GM12891 (cell line): ENCODE measurements at places on chromosomes 3 and 15.

- no peak for DNase-seq
Observed at GRCh38 chr15:66387163-66388042, 691 bp downstream of the MAP2K1 start.

- DNase-seq = no peak
Observed at GRCh38 chr15:70833861-70834765, 19.8 kb downstream of the LARP6 start.

DNA sequence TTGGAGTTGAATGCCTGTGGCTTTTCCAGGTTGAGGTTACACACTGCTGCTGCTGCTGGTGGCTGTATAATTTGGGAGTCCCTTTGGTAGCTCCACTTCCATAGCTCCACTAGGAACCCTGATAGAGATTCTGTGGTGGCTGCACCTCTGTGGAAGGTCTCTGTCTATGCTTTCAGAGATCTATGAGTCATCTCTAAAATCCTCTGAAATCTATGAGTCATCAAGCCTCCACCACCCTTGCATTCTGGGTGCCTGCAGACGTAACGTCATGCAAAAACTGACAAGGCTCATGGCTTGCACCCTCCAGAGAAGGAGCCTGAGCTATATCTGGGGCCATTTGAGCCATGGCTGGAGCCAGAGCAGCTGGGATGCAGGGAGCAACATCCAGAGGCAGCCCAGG is 1037.0 kb upstream of the CFAP20DC start:
- DNase-seq = no peak

DNA sequence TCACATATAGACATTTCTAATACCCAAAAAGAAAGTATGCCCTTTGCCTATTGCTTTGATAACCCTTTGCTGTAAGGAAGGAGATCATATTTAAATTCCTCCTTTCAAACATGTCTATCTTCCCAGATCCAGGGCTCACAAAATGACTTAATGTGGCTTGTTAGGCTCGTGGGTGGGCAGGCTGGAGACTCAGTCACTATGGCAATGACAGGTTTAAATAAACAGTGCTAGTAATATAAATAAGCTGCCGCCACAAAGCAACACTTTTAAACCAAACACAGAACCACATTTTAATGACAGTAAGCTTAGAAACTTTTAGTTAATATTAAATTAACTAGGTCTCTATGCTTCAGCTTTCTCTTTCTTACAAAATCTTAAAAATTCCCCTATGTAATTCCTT is 616.0 kb upstream of the NAALADL2 start:
- no peak for DNase-seq
